NCI-H187 treated with DMSO at 0.1 percent for 48 hours (cell line): ENCODE measurements at places on chromosomes 6 and 20.

GRCh38 chr20:21129861-21130260 lies 4.0 kb downstream of the KIZ start:
- no peak for DNase-seq

GRCh38 chr6:95228636-95229035 lies 348.7 kb upstream of the MANEA start:
- DNase-seq: no peak

- DNase-seq: no peak
Observed at GRCh38 chr20:19457611-19458010, 245.2 kb downstream of the SLC24A3 start.

GRCh38 chr20:62605236-62605943 lies 36.9 kb upstream of the SLCO4A1 start:
- no peak for DNase-seq

GRCh38 chr6:145018027-145018426 lies 717.3 kb downstream of the EPM2A start:
- no peak for DNase-seq

DNA sequence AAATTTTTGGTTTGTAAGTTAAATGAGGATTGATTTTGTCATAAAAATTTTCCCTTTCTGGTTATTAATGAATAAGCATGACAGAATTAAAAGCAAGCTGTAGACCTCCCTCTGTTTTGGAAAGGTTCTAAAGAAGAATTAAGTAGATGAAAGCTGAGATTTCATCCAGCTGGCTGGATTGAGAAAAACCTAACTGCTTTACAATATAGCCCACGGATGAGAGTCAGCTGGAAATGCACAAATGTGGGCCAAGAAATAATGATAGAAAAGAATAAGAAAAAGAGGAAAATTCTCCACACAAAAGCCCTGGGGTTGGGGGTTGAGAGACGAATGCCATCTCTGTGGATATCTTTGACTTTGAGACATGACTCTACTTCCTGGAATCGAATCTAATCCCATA lies 631.6 kb downstream of the HDGFL1 start:
- DNase-seq: no peak

- DNase-seq: no peak
Observed at GRCh38 chr6:94401311-94401710, 982.0 kb upstream of the EPHA7 start.

DNA sequence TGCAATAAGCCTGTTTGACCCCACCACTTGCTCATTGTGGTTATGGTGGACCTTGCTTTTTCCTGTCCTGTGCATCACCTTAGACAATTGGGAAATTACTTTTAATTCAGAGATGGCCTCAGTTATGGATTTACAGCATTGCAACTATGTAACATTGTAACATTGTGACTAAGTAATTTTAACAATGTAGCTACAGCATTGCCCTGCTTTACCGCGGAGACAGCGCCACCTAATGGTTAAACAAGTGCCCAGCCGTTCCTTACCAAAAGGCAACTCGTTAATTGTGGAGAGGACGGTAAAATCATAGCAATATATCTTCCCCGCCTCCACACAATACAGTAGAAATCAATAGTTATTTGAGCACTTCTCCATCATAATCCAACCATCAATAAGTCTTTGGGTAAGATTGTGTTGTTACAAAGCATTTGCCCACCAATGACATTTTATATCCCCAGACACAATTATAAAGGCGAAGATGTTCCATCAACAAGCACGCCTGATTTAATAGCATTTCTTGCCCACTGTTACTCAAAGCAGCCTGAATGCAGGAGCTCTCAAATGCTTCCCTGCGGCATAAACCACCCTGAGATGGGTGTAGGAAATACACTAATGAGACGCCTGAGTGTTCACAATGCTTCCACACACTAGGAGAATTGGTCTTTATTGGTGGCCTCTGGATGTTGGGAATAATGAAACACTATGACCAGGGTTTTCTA lies 93.7 kb downstream of the PROKR2 start:
- no peak for DNase-seq

- DNase-seq: no peak
Observed at GRCh38 chr6:38555606-38556005, 84.1 kb downstream of the BTBD9 start.

DNA sequence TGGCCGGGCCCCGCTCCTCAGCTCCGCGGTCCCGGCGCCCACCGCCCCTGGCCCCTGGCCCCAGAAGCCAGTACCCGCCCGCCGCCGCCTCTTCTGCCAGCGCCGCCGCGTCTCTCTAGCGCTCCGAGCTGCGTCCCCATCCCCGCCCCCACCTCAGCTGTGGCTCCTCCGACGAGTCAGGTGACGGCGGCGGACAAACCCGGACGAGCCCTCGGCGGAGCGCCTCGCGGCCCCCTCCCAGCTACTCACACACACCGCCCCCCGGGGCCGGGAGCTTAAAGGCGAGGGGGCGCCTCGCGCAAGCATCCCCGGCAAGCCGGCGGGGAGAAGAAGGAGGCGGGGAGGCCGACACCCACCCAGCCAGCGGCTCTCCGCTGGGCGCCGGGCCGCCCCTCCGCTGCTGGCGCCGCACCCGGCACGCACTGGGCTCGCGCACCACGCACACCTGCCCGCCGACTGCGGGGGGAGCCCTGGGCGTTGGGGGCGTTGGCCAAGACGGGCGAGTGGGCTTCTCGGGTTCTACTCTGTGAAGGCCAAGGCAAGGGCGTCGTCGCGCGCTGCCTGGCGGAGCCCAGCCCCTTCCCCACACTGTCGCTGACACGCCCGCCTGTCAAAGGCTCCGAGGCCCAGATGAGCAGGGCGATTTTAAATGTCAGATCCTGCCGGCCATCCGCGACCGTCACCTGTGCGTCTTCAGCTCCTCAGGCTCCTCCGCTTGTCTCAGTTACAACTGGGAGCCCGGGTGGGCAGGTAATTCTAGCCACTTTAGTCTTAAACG lies at the start of gene SNAP91:
SNAP91 (minus strand) TSS at position 132 of the 778 bp plus-strand sequence. CDS start 1,174 bp downstream, outside the sequence.
- no peak for DNase-seq

DNA sequence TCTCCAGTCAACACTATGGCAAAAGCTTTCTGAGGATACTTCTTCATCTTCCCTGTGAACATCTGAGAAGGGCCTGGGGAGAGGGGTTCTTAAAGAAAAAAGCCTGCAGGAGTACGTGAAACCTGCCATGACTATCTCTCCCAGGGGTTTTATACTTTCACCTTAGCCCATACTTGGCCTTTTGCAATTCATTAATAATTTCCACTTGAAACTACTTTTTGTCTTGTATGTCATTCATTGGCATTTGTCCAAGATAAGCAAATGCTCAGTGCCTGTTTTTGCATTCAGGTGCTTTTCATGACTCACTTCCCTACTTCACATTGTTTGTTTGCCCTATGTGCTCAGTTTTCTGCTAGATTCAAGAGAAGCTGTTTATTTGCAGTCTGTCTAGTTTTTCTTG lies 580.3 kb upstream of the GJE1 start:
- peak; percentile 28 for DNase-seq

GRCh38 chr6:5443491-5443890 lies 182.2 kb downstream of the FARS2 start:
- no peak for DNase-seq

DNA sequence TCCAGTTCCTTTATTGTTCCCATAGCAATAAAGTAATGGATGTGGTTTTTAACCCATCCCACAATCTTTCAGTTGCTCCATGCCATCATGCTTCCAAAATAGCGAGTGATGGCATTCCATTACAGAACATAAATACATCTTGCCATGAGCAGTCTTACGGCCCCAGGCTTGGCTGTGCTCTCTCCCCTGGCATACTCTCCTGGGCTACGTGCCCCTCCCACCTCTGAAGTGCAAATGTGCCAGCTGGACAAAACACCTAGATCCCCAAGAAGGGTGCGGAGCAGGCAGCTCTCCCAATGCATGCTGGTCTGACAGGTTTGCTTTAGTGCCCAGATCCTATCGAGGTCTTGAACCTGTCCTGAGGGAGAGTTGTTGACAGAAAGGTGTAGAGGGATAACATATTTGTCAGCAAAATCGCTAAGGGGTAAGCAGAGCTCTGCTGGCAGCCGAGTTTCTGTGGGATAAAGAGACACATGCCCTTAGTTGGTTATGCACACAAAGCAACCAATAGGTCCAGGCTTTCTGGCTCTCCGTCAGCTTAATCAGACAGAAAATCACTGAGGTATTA lies 43.9 kb upstream of the PAX1 start:
- no peak for DNase-seq
